HCEC 1CT (cell line): ENCODE measurements at places on chromosomes 2 and 18.
A peak's percentile ranks its signal among the peaks of the same experiment; 100 is the strongest.

DNA sequence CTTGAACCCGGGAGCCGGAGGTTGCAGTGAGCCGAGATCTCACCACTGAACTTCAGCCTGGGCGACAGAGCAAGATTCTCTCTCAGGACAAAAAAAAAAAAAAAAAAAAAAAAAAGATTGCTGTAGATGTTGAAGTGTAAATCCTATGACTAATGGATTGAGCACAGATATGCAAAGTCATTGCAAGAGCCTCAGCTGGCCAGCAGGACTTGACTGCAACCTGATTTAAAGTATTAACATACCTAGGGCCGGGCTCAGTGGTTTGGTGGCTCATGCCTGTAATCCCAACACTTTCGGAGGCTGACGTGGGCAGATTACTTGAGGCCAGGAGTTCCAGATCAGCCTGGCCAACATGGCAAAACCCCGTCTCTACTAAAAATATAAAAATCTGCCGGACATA lies 103.4 kb upstream of the MSH2 start:
- DNase-seq, result peak; percentile 90

GRCh38 chr2:176138923-176139660 lies 9.6 kb downstream of the HOXD8 start:
- DNase-seq, result no peak

- DNase-seq, result peak; percentile 58
Observed at GRCh38 chr2:121485039-121485438, 45.6 kb upstream of the RNU4ATAC start.

GRCh38 chr2:71938659-71939587 lies 208.7 kb downstream of the CYP26B1 start:
- DNase-seq, result no peak

GRCh38 chr18:48573632-48574283 lies 34.9 kb downstream of the CTIF start:
- DNase-seq, result no peak

DNA sequence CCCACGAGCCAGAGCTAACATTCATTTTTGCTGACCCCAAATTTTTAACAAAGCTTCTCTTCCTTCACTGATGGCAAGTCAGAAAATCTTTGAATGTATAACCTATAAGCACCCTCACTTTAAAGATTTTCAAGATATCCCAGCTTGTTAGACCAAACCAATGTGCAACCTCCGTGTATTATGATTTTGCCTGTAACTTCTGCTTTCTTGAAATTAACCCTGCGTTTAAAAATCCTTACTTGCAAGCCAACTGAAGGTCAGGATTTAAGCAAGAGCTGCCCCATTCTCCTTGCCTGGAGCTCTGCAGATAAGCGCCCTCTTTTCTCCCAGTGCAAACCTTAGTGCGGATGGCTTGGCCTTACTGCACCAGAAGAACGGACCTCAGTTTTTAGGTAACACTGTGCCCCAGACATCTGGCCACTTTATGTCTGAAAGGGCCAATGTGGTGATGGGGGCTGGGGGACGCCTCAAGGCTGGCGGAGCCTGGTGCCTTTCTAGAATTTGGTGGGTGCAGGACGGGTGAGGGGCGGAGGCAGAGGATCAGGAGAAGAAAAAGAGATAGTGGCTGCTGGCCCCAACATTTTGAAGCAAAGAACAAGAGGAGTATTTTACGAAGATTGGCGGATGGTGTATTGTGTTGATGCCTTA lies 805 bp upstream of the TNFRSF11A start:
- no peak for DNase-seq

DNA sequence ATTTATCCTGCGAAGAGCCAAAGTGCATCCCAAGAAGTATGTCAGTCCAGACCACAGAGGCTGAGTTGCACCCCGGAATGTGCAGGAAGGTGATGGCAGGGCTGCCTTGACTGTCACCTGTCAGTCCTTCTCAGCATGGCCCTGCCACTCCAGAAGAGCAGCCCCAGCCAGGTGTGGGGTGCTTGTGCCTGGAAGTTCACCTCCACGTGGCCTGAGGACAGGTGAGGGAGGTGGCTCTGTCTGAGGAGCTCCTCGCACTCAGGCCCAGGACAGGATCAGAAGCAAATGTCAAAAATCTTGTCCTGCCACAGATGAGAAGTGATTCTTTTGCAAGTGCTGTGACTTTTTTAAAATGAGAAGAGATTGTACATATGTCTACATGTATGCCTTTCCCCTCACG lies 31.4 kb upstream of the B3GNT7 start:
- DNase-seq, result no peak

DNA sequence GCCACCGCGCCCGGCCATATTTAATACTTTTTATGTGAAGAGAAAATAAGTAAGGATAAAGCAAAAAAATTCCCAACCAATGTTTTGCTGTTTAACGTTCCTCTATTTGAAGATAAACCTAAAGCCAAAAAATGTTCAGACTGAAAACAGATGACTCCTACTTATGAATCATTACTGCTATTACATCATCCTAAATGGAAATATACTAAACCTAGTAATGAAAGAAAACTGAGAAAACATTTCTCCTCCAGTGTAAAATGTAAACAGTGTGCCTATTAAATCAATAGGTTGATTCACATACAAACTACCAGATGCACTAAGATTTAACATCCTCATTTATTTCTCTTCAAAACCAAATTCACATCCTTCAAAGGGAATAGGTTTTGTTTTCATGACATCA lies 43.5 kb downstream of the CWC22 start:
- DNase-seq, result peak; percentile 79

DNA sequence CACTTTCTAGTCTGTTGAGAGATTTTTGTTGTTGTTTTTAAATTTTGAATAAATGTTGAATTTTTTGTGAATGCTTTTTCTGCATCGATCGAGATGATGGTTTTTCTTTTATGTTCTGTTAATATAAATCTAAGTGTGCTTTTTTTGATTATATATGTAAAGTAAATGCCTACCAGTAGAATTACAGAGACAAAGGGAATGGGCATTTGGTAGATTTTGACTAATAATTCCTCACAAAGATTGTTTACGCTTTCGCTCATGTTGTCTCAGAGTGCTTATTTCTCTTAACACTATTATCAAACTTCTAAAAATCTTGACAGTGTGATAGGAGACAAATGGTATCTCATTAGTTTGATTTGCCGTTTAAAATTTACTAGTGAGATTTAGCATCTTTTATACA lies 3.7 kb downstream of the MYO3B start:
- DNase-seq, result no peak

DNA sequence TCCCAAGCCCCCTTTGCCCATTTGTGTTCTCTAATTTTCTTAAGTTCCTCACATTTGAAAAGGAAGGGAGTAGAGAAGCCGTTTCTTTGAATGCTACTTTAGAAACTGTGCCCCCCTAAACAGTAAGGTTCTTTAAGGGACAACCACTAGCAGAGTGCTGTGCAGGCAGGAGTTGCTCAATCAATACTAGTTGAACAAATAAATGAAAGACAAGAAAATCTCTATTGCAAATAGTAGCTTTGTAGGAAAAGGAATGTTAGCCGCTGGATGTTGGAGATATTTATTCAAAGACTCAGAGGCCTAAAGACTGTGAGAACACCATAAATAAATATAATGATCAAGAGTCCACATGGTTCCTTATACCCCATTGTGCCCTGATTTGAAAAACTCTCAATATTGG lies 119.8 kb upstream of the SMAD7 start:
- no peak for DNase-seq

- no peak for DNase-seq
Observed at GRCh38 chr2:232523682-232524597, 2.0 kb upstream of the CHRND start.

DNA sequence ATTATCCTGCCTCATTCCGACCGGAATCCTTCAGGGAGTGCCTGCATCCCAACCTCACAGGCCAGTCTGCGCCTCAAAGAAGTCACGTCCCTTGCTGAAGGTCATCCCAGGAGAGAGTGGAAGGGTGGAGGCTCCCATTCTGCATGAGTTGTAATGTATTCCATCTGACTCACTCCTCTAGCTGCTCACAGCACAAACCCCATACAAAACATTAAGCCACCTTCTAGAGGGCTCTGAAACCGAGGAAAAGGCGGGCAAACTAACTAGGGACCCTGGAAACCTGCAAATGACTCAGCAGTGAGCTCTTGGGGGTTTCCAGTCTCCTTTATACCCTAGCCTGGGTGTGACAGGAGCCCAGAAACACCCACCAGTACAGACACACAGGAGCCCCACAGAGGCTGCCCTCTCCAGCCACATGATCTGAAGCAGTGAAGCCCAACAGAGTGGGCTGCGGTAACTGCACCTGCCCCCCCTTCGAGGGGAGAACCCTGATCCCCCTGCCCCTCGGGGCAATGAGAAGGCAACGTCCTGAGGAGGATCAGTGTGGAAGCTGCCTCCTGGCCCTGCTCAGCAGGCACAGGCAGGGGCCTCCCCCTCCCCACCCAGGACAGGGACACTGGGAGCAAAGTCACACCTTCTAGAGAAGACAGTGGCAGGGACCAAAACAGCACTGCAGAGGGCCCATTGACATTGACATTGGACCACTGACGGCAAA lies 69.3 kb upstream of the SNTG2 start:
- no peak for DNase-seq

GRCh38 chr2:157935378-157935906 lies 59.3 kb upstream of the ACVR1 start:
- no peak for DNase-seq

DNA sequence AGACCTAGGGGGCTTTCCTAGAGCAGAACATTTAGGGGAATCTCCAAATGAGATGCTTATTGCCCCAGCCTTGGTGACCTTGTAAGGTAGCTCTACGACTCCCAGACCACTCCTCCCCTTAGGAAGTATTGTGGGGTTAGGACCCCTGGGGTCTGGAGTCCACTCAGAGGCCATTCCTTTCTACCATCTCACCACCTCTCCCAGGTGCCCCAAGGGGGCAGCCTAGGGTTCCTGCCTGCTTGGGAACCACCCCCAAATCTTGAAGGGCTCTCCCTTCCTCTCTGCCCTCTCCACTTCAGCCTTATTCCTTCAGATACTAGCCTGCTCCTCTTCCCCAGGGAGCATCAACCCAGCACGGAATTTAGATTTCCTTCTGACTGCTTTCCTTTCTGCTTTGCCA lies 17.5 kb upstream of the EXOC6B start:
- no peak for DNase-seq
